ENCODE measurements at places on chromosomes 16 and 17.

GRCh38 chr17:3602499-3602898 lies 6.7 kb downstream of the TRPV1 start:
- no peak for DNase-seq

- no peak for DNase-seq
Observed at GRCh38 chr17:58446086-58446485, 28.8 kb upstream of the RNF43 start.

GRCh38 chr17:38585056-38585917 lies 20.5 kb downstream of the SRCIN1 start:
- peak; percentile 50 for DNase-seq

DNA sequence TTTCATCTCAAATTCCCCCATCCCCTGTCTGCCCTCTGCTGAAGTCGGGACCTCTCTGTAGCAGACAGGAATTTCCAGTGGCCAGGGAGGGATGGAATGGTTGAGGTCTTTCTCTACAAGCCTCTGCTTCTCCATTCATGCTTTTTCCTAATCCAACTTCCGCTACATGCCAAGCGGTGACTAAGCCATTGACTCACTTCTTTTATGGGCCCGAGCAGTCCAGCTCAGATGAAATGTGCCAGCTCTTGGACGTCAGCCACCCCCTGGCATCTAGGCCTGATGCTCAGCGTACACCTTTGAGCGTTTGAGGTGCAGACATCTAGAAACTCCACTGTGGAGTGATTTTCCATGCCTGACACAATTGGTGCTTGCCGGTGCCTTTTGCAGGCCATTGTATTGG lies 40.7 kb upstream of the GPR139 start:
- DNase-seq: no peak

DNA sequence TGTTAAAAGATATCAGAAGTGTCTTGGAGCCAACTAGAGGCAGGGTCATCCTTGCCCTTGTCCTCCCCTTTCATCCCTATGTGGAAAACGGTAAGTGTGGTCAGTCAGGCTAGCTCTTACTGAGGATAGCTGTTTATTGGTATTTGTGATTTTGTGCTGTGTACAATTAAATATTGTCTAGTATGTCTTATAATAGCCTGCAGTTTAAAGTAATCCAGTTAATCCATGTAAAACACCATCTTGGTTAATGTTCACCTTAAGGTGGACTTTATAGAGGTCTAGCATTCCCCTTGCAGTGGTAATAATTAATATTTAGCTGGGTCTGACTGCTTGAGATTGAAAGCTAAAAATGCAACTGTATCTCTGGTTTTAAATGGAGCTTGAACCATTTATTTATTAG lies 25.6 kb downstream of the METTL9 start:
- DNase-seq: no peak

DNA sequence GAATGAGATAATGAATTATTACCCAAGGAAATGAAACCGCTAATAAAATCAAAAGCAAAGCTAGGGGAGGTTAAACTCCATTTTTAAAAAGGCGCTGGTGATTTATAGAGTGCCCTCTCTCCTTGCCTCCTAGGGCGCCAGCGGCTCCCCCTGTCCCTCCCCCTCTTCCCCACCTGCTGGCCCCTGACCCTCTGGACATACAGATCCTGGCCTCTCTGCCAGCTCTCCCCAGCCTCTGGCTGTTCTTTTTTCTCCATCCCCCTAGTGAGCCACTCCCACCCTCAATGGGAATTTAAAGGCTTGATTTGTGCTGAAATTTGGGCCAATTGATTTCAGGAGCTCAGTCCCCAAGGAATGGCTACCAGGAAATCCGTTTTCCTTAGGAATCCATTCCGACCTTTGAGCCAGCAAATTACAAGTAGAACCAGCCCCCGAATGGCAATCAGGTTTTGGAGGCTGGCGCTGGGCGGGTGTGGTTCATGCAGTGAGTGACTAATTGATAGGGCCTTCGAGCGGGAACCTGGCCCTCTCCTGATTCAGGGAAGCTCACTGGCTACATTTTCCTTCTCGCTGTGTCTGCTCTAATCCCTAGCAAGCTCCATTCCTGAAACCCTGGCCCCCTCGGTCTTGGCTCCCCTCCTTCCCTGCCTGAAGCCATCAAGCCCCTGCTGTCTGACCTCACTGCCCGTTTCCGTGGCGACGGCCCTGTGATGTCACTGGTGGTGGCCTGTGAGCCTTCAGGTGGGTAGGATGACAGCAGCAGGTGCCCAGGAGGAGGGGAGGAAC lies 141.9 kb upstream of the SDK2 start:
- DNase-seq: no peak

- no peak for DNase-seq
Observed at GRCh38 chr17:62671553-62671952, 44.1 kb downstream of the MRC2 start.

DNA sequence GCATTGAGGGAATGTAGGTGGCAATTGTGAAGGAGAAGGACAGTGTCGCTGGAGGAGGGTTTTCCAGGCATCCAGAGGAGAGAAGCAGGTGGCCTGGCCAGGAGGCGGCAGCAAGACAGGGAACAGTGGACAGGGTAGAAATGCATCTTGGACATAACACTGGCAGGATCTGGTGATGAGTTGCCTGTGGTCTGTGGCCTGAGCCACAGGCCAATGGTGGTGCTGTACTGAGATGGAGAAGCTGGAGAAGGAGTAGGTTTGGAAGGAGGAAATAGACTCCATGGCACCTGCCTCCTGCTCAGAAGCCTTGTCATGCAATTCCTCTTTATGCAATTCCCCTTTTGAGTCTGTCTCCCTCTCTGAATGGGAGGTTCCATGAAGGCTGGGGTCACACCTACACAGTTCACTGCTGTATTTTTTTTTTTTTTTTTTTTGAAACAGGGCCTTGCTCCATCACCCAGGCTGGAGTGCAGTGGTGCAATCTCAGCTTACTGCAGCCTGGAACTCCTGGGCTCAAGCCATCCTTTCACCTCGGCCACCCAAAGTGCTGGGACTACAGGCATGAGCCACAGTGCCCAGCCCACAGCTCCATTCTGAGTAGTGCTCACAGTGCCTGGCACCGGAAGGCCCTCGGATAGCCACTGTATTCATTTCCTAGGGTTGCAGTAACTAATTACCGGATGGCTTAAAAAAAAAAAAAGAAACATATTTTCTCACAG lies 13.5 kb upstream of the CACNG4 start:
- DNase-seq: no peak

- DNase-seq: no peak
Observed at GRCh38 chr16:2151188-2152091, 3.0 kb downstream of the RAB26 start.

DNA sequence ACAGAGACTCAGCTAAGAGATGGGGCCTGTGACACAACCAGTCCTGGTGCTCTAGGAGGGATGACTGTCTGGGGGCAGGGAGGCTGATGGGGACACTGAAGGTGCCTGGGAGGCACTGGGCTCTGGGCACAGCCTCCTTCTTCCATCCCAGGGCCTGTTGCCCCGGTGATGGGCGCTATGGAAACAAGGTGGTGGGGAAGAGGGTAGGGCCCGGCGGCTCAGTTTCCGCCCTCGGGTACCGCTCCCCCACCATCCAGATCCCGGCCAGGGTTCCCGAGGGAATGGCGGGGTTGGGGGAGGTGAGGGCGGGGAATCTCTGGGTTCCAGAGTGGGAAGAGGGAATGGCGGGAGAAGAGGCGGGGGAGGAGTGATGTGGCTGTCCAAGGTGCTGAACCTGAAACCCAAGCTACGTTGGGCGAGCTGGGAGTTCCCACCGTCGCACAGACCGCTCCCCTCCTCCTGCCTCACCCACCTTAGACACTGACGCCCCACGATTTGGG lies 981 bp downstream of the KCNH4 start:
- peak; percentile 25 for DNase-seq
